ENCODE measurements at places on chromosomes 3 and 15. TPM values are rescaled to one million over a fixed set of nuclear protein-coding genes. Genes with fewer than 3 reads are reported as not detected.

Gene ARGFX
- total RNA-seq = not detected

DNA sequence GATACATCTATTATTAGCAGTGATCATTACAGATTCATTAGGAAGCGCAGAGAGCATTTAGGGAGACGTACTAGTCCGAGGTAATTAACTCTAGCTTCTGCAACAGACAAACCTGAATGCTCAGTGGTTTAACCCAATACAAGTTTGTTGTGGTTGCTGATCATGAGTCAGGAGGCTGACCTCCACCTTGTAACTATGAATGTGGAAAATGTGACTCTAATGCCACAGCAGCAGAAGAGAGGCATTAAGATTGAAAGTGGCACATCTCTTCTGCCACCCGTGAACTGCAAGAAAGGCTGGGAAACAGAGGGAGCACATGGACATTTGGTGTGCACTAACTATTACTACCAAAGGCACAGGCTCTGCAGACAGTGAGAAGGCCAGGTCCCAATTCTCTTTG is 71.2 kb upstream of the C3orf80 start:
- no peaks in the 10 kb centered on the region for H3K27me3 ChIP-seq
- H3K36me3 ChIP-seq = no peaks in the 10 kb centered on the region
- no peak overlapping the region for H3K4me3 ChIP-seq
- peaks cover 9% of the 10 kb centered on the region for H3K4me1 ChIP-seq

DNA sequence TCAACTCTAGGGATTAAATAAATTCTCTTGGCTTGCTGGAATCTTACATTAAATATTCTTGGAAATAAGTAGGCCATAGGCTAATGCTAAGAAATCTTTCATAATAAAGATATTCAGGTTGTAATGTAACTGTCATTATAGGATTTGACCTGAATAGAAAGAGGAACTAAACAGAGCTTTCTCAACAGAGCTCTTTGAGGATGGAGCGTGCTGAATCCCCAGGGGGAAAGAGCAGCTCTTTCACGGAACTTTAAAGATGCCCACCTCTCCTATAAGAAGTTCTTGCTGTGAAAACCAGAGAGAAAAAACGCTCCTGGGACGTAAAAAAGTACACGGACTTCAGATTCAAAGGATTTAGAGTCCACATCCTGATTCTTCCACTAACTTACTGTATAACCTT is 77.9 kb downstream of the NTRK3 start:
- H3K4me3 ChIP-seq = no peak overlapping the region
- no peaks in the 10 kb centered on the region for H3K27me3 ChIP-seq
- no peak overlapping the region for H3K27ac ChIP-seq
- peaks cover 19% of the 10 kb centered on the region for H3K36me3 ChIP-seq
- DNase-seq = no peak

GRCh38 chr3:177451864-177452830 is 254.9 kb upstream of the TBL1XR1 start:
- H3K4me3 ChIP-seq = peak overlapping the region; percentile 30
- H3K36me3 ChIP-seq = no peaks in the 10 kb centered on the region
- DNase-seq = no peak
- H3K4me1 ChIP-seq = peaks cover 16% of the 10 kb centered on the region
- H3K27me3 ChIP-seq = no peaks in the 10 kb centered on the region

Gene ATP13A4
- not detected for total RNA-seq
